ENCODE measurements at places on chromosomes 12 and 14.

DNA sequence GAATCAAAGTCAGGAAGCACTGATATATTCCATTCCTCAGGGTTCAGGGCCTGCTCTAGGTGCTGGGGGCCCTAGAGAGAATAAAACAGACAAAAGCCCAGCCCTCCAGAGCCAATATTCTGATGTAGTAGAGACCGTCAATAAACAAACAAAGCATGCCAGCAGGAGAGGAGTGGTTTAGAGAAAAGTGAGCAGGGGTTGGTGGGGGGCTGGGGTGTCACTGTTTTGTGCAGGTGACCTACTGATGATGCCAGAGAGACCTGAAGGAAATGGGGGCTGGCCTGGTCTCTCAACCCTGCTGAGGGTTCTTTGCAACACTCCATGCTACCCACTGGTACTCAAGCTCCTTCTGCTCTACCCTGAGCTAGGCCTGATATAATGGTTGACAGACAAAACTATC lies 26.5 kb downstream of the IL26 start:
- no peak for DNase-seq

- no peak for DNase-seq
These were observed 29.5 kb upstream of the FBXO34 start for GRCh38 chr14:55241673-55242072.

GRCh38 chr12:80413462-80413861 lies 30.6 kb upstream of the PTPRQ start:
- DNase-seq = no peak

DNA sequence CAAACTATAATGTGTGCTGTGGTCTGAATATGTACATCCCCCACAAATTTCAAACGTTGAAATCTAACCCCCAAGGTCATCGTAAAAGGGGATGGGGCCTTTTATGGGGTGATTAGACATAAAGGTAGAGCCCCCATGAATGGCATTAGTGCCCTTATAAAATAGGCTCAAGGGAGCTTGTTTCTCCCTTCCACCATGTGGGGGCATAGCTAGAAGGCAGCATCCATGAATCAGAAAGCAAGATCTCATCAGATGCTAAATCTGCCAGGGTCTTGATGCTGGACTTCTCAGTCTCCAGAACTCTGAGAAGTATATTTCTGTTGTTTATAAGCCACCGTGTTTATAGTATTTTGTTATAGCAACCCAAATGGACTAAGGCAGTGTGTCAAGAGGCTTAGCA lies 33.4 kb upstream of the IGF1 start:
- DNase-seq = no peak

- DNase-seq = no peak
These were observed 61.6 kb upstream of the KTN1 start for GRCh38 chr14:55518391-55518790.

GRCh38 chr12:82648259-82648909 lies 38.3 kb upstream of the TMTC2 start:
- no peak for DNase-seq

GRCh38 chr14:62711351-62712023 lies 333.8 kb downstream of the KCNH5 start:
- DNase-seq = no peak

- no peak for DNase-seq
These were observed 6.3 kb downstream of the CAND1 start for GRCh38 chr12:67275380-67275913.

DNA sequence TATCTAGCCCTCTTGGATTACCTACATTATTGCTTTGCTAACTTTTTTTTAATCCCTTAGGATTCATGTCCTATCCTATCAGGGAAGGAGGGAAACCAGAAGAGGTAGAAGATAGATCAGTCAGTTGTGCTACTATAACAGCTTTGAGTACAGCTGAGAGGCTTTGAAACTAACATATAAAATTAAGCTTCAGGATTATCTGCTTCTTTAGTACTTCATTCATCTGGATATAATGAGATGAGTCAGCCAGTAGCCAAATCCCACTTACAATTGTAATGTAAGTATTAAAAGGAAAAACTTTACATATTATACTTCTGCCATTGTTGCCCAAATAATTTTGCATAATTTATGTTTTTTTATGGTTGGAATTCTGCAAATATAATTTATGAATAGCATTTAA lies 33.4 kb upstream of the ANO6 start:
- DNase-seq = no peak

DNA sequence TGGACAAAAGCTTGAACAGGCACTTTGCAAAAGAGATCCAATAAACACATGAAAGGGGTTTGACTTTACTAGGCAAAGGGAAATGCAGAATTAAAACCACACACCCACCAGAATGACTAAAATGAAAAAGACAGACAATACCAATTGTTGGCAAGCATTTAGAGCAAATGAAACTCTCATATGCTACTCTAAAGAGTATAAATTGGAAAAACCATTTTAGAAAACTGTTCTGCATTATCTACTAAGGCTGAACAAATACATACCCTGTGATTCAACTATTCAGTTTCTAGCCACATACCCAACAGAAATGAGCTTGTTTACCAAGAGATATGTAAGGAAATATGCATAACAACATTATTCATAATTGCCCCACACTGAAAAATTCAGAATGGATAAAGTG lies 8.5 kb upstream of the IL22 start:
- DNase-seq = no peak

GRCh38 chr14:69107407-69108003 lies 45.4 kb downstream of the DCAF5 start:
- DNase-seq = peak; percentile 29

- no peak for DNase-seq
These were observed 119.8 kb downstream of the ASCL1 start for GRCh38 chr12:103077108-103077773.

All from CD4-positive, alpha-beta T cell treated with Interleukin-6 at 100 ng/mL for 8 hours (primary cell).